ENCODE measurements at places on chromosomes 16 and 17.

DNA sequence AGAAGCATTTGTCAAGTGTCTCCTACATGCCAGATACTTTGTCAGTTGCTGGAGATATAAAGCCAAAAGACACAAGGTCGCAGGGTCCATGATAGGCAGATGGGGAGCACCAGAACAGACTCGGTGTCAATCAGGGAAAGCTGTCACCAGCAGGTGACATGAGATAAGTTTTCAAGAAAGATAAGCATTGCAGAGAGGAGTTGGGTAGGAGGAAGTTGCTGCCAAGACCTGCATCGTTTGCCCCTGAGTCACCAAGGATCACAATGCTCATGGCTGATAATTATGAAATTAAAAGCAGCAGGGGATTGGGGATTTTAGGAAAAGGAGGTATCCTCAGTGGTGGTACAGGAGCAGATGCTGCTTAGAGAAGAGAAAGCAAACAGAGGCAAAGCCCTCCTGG, 551.1 kb upstream of the CDH11 start:
- DNase-seq = no peak

DNA sequence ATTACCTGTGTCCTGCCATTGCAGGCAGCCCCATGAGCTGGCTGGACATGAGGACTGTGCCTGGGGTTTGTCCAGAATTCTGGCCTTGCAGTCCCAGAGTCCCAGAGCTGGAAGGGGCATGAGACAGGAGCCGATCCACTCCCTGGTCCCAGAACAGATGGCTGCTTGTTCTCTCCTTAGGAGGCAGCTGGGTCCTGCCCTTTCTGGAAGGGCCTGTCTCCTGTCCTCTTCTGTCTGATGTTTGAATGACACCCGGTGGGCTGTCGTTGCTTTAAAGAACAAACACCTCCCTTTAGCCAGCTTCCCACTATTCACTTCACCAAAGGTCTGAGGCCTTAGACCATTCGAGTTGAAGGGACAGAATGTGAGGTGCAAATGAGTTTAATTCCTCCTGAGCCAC, 63.8 kb downstream of the RAP1GAP2 start:
- no peak for DNase-seq

GRCh38 chr16:21950782-21951521, 2.2 kb upstream of the UQCRC2 start:
- DNase-seq = no peak

- DNase-seq = no peak
These were observed 1.1 kb downstream of the SGF29 start for GRCh38 chr16:28554634-28555423.

DNA sequence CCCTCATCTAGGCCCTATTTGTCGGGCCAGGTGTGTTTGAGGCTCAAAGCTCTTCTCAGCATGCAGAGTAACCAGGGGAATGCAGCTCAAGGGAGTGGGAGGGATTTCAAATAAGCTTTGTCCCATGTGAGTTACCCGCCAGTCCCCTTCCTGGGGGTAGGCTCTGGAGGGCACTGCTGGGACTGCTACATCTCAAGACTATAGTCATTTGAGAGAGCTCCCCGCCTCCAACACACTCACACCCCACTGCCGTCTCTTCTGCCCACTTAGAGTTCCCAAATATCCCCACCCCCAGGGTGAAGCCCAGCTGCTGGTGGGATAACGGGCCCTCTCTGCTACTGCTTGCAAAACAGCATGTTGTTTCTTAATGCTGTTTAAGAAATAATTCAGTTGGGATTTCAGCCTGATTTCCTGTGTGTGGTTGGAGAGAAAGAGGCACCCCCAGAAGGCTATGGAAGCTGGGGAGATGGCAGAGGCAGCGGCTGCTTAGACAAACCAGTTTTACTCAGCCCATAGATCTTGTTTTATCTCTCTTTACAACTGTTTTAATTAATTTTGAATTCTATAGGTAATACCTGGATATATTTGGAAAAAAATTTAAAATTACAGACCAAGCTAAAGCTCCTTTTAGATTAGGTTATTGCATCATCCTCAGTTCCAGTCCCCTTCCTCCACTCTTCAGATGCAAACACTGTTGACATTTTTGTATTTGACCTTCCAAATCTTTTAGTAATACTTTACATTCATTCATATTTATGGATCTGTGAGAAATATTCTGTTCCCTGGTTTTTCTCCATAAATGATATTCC, 4.1 kb upstream of the MPO start:
- DNase-seq = no peak

DNA sequence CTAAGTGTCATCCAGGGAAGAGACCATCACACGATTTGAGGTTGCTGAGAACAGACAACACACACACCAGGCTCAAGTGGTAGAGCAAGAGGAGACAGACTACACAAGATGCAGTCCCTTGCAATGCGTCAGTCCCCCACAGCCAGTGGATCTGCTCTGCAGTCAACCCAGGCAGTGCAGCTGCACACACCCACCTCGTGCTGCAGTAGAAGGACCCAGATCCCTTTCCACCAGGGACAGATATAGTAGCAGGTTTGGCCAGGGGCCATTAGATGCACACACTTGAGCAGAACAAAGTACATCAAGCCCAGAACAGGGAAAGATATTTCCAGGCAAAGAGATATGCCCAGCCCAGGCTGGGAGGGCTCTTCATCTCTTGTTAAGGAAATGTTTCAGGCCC, 112.9 kb downstream of the GRIN2A start:
- DNase-seq = no peak

- DNase-seq = no peak
These were observed 41.8 kb upstream of the NUDT7 start for GRCh38 chr16:77680496-77680895.
